ENCODE measurements at places on chromosomes 1 and 21.

DNA sequence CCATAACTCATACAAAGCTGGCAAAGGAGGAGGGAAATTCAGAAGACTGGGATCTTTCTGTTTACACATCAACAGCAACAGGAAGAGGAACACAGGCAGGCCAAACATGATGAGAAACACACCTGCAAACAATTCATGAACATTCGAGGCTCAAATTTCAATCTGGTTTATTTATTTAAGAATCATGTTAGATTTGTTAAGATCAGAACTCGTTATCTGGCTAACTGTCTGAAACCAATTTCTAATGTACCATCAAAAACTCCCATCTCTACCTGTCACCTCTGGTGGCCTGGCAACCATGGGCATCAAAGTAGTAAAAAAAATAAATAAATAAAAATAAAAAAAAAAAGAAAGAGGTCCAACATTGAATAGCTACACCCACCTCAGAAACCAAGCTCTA is 9.8 kb downstream of the LBR start:
- DNase-seq: no peak

- no peak for DNase-seq
Observed at GRCh38 chr1:234553240-234554188, 56.5 kb downstream of the IRF2BP2 start.

DNA sequence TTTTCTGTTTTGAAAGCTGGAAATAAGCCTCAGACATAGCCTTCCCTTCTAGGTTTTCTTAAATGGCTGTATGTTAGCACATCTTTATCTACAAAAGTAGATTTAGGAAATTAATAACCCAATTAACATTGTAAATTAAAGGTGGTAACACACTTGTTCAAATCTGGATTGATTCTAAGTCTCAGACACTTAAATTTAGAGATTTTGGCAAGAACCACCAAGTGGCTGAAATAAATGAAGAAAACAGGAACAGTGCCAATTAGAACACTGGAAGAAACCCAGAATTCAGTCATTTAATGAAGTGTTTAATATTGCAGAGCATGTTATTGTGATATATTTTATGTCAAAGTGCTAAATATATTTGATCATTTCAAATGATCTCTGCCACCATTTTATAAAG is 628.2 kb downstream of the USP25 start:
- no peak for DNase-seq

GRCh38 chr1:239757716-239758115 is 334.0 kb upstream of the FMN2 start:
- no peak for DNase-seq

GRCh38 chr1:176364236-176364905 is 98.6 kb upstream of the PAPPA2 start:
- DNase-seq: no peak

GRCh38 chr1:94723894-94724293 is 96.3 kb upstream of the SLC44A3 start:
- no peak for DNase-seq

- no peak for DNase-seq
Observed at GRCh38 chr1:21077085-21077484, 99.6 kb downstream of the EIF4G3 start.

DNA sequence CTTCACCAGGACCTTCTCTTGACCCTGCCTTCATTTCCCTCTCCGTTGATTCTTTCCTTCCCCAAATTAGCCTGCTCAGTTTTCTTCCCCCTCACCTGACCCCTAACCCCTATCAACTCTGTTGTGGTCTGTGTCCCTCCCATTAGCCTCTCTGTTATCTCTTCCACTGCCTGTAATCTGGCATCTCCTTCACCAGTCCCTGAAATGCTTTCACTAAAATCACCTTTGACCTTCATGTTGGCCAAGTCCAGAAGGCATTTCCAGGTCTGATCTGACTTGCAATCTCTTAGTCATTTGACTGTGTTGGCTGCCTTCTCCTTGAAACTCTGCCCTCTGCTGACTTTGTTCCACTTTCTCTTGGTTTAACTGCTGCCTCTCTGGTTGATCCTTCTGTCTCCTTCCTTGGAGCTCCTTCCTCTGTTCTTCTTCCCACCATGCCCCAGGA is 28.2 kb downstream of the ATP8B2 start:
- no peak for DNase-seq

GRCh38 chr1:117093091-117093534 is 28.4 kb downstream of the TRIM45 start:
- no peak for DNase-seq

DNA sequence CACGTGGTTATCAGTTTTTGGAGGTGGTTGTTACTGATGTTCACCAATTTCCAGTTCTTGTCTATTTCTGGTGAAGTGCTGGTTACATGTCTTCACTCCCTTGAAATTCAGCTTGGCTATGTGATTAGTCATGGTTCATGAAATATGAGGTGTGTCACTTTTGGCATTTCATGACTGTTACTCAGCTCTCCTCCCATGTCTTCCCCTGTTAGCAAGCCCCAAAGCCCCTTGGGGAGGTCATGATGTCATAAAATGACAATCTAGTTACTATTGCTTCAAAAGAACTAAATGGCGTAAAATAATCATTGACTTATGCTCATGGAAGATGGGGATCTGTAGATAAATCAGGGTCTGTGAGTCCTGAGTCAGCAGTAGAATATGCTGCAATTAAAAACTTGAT is 425.1 kb downstream of the SETD4 start:
- no peak for DNase-seq

- DNase-seq: no peak
Observed at GRCh38 chr1:12158357-12159092, 8.3 kb upstream of the TNFRSF1B start.

DNA sequence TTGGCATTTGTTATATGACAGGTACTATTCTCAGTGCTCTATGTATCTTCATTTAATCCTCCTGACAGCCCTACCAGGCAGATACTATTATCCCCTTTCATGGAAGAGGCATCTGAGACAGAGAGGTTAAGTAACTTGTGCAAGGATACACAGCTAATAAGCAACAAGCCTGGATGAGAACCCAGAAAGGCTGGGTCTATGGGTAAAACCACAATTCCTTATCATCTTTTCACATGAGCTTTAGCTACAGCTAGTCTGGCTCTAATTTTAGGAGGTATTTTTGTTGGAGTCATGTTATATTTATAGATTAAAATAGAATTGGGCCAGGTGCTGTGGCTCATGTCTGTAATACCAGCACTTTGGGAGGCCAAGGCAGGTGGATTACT is 27.7 kb downstream of the DNTTIP2 start:
- no peak for DNase-seq

DNA sequence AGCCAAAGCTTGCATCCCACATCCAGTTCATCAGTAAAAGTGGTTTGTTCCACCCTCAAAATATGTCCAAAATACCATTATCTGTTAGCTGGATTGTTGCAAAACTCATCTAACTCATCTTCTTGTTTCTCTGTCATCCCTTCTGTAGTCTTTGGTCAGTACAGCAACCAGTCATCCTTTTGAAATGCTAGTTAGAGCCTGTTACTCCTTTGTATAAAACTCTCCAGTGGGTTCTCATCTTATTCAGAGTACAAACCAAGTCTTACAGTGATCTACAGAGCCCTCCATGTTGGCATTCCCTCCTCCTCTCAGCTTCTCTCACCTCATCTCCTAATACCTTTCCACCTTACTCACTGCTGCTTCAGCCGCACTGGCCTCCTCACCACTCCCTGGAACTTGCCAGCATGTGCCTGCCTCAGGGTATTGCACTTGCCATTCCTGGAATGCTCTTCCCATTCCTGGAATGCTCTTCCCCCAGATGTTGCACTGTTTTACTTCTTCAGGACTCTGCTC is 70.6 kb downstream of the LAMC1 start:
- no peak for DNase-seq

- no peak for DNase-seq
Observed at GRCh38 chr1:37481289-37482003, 7.1 kb downstream of the ZC3H12A start.

DNA sequence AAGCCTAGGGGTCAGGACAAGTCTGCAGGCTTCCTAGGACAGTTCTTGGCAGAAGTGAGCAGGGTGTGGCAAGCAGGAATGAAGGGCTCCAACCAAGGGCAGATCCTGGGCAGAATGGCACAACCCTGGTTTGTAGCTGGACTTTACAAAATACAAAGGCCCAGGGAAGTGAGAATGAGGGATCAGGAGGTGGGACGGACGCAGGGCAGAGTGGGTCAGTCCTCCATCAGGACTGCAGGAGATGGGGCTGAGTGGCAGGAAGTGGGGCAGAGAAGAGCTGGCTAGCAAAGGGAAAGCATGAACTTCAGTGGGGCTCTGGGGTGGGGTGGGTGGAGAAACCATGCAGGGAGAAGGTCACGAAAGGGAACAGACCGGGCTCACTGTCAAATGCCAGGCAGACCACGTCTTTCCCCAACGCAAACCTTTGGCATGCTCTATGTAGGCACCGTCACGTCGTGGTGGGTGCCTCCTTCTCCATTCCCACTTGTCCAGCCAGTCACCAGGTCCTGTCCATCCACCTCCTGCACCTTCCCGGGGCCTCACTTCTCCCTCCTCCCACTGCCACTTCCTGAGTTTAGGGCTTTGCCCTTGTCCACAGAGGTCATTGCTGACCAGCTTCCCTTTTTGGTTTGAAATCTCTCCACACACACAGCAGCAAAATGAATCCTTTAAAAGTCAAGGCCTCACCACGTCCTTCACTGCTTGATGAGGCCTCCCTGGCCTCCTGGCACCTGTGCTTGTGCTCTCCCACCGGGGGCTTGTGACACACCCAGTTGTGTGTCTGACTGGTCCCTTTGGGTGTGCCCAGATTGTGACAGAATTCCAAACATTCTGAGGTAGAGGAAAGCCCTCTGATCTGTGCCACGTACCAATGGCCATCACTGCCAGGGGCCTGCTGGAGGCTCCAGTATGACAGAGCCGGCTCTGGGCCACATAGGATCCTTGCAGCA is 8.7 kb upstream of the CLDN19 start:
- no peak for DNase-seq

- no peak for DNase-seq
Observed at GRCh38 chr1:150387200-150387599, 23.3 kb downstream of the RPRD2 start.

- DNase-seq: no peak
Observed at GRCh38 chr1:201710632-201711597, 118.0 kb upstream of the IPO9 start.

- no peak for DNase-seq
Observed at GRCh38 chr1:47677241-47677940, 239.5 kb downstream of the FOXD2 start.

DNA sequence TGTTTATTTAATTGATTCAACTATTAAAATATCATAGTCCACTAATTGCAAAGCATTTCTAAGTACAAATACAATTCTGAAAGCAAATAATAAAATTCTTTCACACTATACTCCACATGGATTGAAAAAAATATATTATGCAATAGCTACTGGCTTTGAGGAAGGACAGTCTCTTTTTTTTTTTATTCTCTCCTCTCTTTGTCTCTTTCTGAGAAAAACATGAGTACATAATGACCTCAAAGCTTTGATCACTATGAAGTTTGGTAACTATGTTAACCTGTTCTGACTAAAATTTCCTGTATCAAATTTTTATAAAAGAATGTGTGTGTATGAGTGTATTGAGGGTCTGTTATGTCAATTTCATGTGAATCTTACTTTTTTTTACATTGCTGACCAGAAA is 96.2 kb downstream of the RGS2 start:
- no peak for DNase-seq

- DNase-seq: no peak
Observed at GRCh38 chr1:12384836-12385456, 155.1 kb downstream of the VPS13D start.

DNA sequence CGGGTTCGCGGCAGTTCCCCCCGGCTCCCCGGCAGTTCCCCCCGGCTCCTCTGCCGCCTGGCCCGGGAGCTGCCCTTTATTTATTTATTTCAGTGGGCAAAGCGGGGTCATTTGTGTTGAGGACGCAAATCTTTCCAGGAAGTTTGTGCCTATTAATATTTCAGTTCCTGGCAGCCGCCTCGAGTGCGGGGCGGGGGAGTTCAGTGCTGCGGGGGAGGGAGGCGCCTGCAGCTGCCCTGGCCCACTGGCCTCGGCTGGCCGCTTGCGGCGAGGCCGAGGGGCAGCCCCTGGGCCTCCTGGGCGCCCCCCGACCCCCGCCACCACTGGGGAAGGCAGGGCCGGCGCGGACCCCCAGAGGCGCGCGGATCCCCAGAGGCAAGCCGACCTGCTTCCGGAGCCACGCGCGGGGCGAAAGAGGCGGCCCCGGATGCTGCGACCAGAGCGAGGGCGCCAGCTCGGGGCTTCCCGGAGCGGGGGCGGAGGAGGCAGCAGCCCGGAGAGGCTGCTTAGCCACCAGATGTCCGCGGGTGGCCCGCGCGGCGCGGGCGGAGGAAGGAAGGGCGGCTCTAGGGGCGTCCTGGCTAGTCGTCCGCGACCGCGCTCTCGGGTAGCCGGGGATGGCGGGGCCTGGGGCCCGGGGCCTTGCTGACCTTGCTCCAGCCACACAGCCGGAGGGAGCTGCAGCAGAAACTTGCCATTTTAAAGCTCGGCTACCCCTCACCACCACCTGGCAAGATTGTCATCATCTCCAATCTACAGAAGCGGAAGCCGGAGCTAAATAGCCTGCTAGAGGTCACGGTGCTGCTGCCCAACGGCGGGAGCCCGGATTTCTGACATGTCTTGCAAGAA is 48.0 kb downstream of the H3-3A start:
- DNase-seq: peak; percentile 40

GRCh38 chr1:99816656-99817055 is 33.5 kb upstream of the AGL start:
- no peak for DNase-seq
